NCI-H1092 (cell line): ENCODE measurements at places on chromosomes 2 and 18.

DNA sequence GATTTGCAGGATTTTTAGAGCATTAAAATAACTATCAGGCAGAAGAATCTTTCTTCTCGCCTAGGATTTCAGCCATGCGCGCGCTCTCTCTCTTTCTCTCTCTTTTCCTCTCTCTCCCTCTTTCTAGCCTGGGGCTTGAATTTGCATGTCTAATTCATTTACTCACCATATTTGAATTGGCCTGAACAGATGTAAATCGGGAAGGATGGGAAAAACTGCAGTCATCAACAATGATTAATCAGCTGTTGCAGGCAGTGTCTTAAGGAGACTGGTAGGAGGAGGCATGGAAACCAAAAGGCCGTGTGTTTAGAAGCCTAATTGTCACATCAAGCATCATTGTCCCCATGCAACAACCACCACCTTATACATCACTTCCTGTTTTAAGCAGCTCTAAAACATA is 137.0 kb downstream of the MEIS1 start:
- no peak for DNase-seq

- DNase-seq = no peak
Observed at GRCh38 chr2:190837420-190837819, 43.2 kb upstream of the GLS start.

DNA sequence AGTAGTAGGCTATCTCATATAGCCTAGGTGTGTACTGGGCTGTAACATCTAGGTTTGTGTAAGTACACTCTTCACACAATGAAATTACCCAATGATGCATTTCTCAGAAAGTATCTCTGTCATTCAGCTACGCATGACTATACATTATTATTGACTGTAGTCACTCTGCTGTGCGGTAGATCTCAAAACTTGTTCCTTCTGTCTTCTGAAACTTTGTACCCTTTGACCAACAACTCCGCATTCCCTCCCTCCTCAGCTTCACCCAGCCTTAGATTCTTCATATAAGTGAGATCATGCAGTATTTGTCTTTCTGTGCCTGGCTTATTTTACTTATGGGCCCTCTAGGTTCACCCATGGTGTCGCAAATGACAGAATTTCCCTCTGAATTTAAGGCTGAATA is 49.0 kb downstream of the TAF1B start:
- no peak for DNase-seq

- DNase-seq = no peak
Observed at GRCh38 chr18:48419277-48420022, 10.3 kb upstream of the ZBTB7C start.

- DNase-seq = no peak
Observed at GRCh38 chr2:236164925-236165841, 3.0 kb downstream of the GBX2 start.
